NCI-H69 (cell line): ENCODE measurements at places on chromosomes 1 and 21.

DNA sequence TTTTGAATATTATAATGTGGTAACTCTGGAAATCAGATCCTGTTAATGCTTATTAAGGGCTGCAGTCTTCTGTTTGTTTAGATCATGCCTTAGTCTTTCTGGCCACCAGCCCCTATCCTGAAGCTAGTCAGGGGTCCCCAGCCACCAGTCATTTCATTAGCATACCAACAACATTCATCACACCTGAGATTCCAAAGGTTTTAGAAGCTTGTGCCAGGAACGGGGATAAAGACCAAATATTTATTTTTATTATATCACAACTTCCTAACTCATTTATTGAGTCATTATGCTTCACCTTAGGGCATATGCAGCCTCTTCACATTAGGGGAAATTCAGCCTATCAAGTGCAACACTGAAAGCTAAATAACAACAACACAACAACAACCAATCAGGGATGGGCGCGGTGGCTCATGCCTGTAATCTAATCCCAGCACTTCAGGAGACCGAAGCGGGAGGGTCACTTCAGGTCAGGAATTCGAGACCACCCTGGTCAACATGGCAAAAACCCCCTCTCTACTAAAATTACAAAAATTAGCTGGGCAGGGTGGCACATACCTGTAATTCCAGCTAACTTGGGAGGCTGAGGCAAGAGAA is 2.9 kb upstream of the PSEN2 start:
- no peak for DNase-seq

GRCh38 chr1:119882132-119883049 is 13.9 kb downstream of the ADAM30 start:
- peak; percentile 50 for DNase-seq

- DNase-seq: no peak
These were observed 86.7 kb downstream of the USP24 start for GRCh38 chr1:55128418-55128995.

DNA sequence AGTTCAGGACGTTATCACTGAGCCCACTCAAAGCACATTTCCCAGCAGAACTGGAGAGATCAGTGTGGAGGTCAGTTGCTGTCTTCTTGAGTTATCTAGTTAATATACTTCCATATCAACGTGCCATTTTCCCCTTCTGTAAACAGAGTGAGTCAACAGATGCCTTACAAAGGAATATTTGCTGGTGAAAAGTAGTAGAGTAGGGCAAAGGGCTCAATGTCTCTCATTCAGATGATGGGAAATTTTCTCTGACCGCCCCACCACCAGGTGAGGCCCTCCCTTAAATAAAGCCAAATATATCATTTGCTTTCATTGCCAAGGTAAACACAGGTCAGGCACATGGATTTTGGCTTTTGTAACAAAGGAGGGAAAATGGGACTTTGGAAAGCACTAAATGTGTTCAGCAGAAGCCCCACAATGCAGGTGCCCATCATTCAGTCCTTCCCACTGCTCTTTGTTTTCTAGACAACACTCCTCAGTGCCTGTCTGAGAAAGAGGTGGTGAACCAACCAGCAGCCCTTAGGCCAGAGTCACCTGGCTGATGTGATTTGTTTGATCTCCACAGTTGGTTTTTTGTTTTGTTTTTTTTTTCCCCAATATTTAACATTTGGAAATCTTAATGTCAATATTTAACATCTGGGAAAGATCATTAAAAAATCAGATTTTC is 40.5 kb upstream of the SAMD13 start:
- peak; percentile 91 for DNase-seq

- no peak for DNase-seq
These were observed 45.2 kb upstream of the ST6GALNAC3 start for GRCh38 chr1:76029331-76029730.

GRCh38 chr1:81233591-81233990 is 567.1 kb upstream of the ADGRL2 start:
- DNase-seq: no peak

DNA sequence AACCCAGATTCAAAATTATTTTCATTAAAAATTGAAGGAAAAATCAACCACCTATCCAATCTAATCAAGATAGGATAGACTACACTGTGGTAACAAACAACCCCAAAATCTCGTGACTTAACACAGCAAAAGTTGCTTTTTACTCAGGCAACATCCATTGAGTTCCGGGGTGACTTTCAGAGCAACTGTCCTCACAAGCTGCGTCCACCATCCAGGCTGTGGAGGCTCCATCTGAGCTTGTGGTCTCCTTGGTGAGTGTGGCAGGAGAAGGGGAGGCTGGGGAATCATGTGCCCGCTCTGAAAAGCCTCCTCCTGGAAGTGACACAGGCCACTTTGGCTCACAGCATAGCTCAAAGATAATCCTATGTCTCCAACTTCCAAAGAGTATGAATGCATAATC is 52.4 kb downstream of the CD2 start:
- no peak for DNase-seq

DNA sequence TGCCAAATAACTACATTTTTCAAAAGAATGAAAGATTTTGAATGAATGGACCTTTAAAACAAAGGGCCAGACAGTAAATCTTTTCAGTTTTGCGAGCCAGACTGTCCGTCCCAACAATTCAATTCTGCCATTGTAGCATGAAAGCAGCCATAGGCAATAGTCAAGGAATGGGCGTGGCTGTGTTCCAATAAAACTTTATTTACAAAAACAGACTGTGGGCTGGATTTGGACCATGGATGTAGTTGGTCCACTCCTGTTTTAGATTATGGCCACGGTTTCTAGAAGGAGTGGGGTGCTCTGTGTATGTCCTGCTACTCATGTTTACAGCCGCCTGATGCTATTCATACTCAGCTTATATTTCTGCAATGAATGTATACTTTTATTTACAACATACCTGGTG is 474.7 kb downstream of the CAMTA1 start:
- no peak for DNase-seq

- DNase-seq: peak; percentile 30
These were observed 42.7 kb upstream of the SLC16A1 start for GRCh38 chr1:112998592-112999235.

DNA sequence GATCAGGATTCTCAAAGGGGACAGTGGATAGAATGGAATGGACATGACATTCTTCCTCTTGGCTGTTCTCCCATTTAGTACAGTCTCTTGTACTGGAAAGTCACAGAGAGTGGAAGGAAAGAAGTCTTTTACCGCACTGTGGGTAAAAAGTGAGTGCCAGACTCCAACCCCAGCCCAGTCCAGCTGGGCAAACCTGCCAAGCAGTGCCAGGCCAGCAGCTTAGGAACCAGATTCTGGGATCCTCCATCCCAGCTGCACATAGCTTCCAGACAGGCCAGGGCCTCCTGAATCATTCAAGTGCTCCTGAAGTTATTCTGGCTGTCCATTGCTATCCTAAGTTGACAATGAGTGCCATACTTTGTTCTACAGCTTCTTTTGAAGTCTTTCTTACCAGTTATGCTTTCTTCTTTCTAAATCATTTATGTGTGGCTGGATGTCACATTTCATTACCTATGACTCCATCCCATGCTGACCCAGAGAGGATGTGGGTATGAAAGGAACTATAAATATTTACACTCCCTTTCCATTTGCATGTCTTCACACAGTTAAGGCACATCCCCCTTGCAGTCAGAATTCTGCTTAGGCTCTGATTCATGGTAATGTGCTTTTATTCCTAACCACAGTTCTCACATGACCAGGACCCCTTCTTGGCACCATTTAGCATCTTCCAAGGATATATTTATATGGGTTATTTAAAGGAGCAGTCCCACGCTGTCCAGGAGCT is 88.9 kb downstream of the AK5 start:
- no peak for DNase-seq

- no peak for DNase-seq
These were observed 4.5 kb upstream of the FAM177B start for GRCh38 chr1:222732216-222733159.

- peak; percentile 17 for DNase-seq
These were observed 3.0 kb downstream of the SDE2 start for GRCh38 chr1:225995919-225996864.

GRCh38 chr1:221902961-221903360 is 161.1 kb upstream of the DUSP10 start:
- no peak for DNase-seq

GRCh38 chr21:43739621-43740435 is 20.9 kb downstream of the PDXK start:
- no peak for DNase-seq

DNA sequence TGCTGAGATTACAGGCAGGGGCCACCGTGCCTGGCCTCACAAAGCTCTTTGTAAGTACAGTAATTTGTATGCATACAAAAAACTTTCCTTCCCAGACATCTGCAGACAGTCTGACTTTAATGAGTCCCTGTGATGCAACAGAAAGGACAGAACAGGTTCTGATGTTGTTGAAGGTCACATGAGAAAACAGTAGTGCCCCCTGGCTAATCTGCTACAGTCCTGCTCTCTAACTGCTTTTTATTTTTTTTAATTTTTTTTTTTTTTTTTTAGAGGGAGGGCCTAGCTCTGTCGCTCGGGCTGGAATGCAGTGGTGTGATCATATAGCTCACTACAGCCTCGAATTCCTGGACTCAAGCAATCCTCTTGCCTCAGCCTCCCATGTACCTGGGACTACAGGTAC is 36.7 kb downstream of the ACBD3 start:
- peak; percentile 5 for DNase-seq

GRCh38 chr1:9595156-9595967 is 6.7 kb downstream of the TMEM201 start:
- DNase-seq: no peak

DNA sequence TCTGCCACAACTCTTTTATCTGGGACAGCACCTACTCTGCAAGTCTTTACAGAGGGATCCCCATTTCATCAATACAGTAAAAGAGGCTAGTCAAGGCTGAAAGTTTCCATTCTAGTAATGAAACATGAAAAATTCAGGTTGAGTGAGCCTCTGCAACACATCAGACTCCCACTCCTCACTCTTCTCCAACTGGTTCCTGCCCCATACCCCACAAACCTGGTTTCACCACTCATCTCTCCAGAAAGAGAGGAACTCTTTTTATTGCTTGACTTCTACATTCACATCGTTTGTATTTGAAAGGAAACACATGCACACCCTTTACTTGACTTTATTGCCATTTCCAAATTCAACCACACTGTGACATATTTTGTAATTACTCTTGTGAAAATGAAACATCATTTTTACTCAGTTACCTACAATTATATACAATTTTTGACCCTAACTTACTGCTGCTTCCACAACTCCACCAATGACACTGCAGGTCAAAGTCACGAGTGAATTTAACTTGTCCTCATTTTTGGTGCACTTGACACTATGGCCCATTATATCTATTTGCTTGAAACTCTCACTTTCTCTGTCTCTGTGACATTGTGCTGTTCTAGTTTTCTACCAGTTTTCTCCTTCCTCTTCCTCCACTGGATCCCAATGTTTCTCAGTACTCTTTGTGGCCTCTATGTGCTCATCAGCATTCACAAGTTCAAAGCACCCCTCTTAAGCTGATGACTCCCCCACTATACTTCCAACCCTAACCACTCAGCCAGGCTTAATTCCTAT is 8.0 kb downstream of the STX6 start:
- DNase-seq: no peak

- DNase-seq: peak; percentile 2
These were observed 2.5 kb downstream of the AGO4 start for GRCh38 chr1:35810096-35810881.

GRCh38 chr1:160154790-160155189 is 3.4 kb downstream of the ATP1A4 start:
- DNase-seq: no peak

DNA sequence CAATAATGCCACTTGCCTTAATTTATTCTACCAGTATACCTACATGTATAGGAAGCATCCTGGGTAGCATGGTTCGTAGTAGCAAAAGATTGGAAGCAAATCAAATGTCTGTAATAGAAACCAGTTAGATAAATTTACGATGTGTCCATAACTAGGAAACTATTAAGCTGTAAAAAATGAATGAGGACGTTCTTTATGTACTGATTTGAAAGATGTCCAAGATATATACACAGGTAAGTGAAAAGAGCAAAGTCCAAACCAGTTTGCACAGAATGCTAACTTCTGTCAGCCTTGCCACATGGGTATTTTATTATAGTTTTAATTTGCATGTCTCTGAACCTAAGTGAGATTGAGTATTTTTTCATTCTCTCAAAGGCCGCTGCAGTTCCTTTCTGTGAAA is 251.8 kb upstream of the IRF2BP2 start:
- DNase-seq: peak; percentile 61

DNA sequence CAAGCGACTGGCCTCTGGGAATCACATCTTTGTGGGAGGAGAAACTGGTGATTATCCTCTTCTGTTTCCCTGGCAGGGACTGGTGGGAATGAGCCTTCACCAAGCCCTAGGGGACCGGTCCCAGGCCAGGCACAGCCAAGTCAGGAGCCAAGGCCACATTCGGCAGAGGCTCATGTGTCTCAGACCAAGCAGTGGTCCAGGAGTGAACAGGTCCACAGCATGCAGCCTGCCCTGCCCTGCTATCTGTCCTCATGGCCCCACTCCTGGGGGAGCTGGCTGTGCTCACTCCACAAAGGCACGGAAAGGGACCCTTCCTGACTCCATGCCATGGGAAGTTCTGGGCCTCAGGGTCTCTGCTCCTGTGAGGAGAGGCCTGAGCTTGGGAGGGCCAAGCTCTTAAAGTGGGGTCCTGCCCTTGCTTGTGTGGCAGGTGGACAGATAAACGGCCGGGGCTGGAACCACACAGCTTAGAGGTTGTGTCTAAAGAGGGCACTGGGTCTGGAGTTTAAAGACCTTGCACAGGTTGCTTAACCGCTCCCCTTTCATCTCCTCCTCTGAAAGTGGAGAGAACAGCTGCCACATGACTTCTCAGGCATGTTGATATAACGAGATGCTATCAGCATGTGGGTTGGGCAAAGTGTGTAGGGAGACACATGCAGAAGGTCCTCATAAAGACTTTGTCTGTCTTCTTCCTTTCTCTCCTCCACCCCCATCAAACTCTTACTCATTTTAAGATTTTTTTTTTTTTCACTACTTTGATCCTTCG is 57.5 kb downstream of the CASQ2 start:
- DNase-seq: peak; percentile 3

- DNase-seq: no peak
These were observed 94.9 kb downstream of the ZNF644 start for GRCh38 chr1:90926971-90927370.

DNA sequence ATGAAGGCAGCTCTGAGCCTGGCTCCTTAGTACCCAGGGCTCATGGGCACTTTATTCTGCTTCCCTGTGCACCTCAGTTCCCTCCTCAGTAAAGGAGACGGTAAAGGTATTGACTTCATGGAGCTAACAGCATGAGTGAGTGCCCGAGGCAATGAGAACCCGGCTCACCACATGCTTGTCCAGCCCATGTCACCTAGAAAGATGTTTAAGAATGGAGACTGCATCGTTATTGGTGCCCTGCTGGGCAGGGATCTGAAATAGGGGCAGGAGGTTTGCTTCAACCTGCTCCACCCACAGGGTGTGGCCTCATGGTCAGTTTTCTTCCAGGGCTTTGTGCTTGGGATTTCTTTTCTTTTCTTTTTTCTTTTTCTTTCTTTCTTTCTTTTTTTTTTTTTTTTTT is 7.0 kb upstream of the KCNE1 start:
- DNase-seq: peak; percentile 67

DNA sequence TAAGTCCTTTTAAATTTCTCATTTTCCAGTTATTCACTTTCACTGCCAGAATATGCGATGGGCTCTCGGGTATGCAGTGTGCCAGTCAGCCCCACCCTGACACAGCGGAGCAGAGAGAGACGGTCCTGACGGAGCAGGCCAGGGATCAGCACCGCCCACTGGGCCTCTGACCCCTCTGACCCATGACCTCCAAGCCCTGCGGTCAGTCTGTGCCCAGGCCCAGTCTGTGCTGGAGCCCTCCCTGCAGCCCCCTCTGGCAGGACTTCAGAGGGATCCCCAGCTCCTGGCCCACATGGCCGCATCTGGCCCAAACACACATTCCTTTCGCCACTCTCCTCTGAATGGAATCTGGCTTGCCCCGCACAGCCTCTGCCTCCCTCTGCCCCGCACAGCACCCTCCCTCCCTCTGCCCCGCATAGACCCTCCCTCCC is 43.4 kb upstream of the COL6A2 start:
- no peak for DNase-seq
